Stimulated activated CD4-positive, alpha-beta T cell treated with anti-CD3 and anti-CD28 coated beads, Interleukin-12 subunit alpha, Interleukin-12 subunit beta, amount 100 ng/mL, for 4 hours (primary cell): ENCODE measurements at places on chromosomes 5 and 9.

- DNase-seq: no peak
Measured at GRCh38 chr9:134353539-134353938, 27.3 kb downstream of the RXRA start.

- no peak for DNase-seq
Measured at GRCh38 chr5:8908055-8908683, 637.7 kb downstream of the SEMA5A start.

DNA sequence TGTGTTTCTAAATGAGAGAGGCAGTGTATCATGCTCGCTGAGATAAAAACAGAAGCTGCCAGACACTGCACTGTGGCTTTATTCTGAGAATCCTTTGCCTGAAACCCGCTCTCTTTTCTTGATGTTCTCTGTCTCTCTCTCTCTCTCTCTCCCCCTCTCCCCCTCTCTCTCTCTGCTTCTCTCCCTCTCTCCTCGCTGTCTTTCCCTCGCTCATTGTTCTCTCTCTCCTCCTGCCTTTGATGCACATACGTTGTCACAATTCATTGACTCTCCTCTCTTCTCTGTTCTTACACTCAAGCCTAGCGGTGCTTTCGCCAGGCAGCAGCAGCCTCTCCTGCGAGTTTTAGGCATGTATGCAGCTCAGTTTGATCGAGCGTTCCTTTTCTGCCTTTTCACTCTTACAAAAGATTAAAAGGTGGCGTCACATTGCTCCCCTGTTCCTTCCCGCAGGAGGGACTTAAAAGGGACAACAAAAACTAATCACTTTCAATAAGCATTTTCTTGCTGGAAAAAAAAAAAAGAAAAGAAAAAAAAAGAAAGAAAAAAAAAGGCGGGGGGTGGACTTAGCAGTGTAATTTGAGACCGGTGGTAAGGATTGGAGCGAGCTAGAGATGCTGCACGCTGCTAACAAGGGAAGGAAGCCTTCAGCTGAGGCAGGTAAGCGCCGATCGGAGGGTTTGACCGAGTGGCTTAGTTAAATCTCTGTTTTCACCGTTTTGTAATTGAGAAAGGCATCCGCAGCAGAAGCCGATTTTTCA, 717.9 kb upstream of the WWC1 start:
- DNase-seq: no peak

GRCh38 chr5:42756606-42757601, at the start of gene CCDC152:
Gene CCDC152, plus strand, starts transcription at chr5:42756818. Its CDS starts 2,304 bp downstream, at chr5:42759122.
- peak; percentile 46 for DNase-seq

GRCh38 chr5:180040287-180041214, 31.0 kb downstream of the RNF130 start:
- no peak for DNase-seq

- DNase-seq: no peak
Measured at GRCh38 chr9:123485216-123485615, 129.2 kb downstream of the CRB2 start.

DNA sequence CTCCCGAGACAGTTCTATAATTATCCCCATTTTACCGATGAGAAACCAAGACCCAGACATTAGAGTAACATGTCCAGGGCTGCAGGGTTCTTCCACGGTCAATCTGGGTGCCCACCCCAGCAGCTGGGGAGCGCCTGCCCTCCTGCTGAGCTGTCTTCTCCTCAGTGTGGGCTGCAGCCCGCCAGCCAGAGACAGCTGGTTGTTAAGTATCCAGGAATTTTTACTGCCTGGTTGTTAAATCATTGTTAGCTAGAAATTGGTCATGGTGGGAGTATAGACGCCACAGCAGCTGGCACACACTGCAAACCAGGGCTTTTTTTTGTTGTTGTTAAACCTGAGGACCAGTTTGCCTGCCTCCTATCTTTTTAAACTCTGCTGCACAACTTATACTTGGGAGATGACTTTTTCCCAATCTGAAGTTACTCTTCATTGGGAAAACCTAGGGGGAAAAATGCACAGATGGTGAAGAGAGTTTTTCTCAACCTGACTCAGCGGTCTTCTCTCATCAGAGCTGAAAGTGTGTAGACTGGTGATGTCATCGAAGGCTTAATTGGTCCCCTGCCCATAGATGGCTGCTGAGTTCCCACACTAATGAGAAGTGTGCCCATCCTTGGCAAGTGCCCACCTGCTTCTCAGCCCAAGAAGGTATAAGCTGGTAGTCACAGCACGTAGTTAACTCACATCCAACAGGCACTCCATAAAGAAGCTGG, 208.6 kb downstream of the DRD1 start:
- DNase-seq: no peak

DNA sequence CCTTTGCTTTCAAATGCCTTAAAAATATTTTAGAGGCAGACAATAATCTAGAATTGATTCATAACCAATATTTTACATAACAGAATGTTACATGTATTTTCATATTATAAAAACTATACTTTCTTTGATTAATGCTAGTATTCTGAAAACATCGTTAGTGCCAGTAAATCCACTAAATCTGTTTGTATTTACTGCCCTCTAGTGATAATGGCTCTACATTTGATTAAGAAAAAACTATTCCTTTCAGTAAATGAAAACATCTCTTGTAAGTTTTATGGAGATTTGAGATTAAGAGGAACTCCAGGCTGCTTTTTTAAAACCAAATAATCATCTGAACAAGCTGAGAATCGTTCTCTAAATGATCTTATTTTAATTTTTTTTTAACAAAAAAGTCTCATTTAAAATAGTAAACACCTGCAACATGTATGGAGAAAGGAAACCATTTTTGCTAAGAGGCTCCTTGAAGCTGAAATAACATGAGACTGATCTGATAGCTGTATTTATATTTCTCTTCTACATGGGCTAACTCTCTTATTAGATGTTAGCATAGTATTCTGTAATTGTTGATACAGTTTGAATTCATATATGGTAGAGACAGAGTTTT, 424.7 kb downstream of the RAB3C start:
- DNase-seq: no peak

DNA sequence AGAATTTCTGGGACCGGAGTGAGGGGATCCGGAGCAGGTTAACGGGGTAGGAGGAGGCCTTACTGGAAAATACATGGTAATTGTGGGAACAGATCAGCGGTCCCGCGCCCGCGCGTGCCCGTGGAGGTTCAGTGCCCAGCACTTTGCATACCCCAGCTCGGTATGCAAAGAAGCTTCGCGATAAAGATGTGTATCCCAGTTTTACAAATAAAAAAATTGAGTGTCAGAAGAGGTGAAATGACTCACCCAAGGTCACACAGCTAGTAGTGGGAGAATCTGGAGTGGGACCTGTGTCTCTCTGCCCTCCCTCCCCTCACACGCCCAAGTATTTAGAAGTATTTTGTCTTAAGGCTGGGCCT, 967 bp downstream of the NEURL1B start:
- DNase-seq: no peak
